Effector CD8-positive, alpha-beta T cell (primary cell): ENCODE measurements at places on chromosomes 4 and X.

- DNase-seq = no peak
Measured at GRCh38 chr4:152427981-152428380, 107.9 kb downstream of the FBXW7 start.

GRCh38 chr4:145014365-145014764 is 83.6 kb downstream of the ANAPC10 start:
- DNase-seq = no peak

- no peak for DNase-seq
Measured at GRCh38 chr4:152299553-152299952, 236.3 kb downstream of the FBXW7 start.

GRCh38 chr4:140359562-140360427 is 13.7 kb upstream of the SCOC start:
- DNase-seq = peak; percentile 65

GRCh38 chrX:130245441-130245840 is 23.3 kb downstream of the ZNF280C start:
- DNase-seq = no peak

DNA sequence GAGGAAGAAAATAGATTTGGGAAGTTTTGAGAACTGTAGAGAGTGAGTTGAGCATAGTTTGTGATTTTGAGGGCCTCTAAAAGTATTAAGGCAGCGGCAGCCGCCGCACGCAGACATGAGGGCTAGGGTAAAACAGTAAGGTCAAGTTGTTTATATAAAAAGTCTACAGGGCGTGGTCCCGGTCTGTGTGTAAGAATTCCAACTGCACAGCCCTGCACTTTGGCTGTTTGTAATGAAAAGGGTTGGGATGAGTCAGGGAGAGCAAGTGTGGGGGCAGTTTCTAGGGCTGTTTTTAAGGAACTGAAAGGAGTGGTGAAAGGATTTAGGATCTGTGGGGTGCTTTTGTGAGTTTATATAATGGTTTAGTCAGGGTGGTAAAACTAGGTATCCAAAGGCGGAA is 55.0 kb downstream of the BEX3 start:
- no peak for DNase-seq

DNA sequence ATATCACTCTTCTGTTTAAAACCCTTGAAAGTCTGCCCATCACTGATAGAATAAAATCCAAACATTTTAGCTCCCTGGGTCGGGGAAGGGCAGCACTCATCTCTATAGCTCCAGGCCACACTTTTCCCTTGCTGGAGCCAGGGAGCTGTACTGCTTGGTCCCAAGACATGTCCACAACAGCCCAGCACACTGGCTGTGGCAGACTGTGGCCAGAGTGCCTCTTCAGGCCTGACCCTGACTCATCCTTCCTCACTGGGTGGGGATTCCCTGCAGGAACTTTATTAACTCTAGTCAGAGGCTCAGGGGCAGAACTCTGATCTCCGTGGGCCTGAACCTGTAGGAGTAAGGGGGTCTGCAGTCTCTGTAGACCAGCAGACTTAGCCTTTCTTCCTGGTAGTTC is 69.8 kb upstream of the CAPN6 start:
- DNase-seq = no peak
